Kidney epithelial cell (primary cell): ENCODE measurements at places on chromosomes 11 and 22.

DNA sequence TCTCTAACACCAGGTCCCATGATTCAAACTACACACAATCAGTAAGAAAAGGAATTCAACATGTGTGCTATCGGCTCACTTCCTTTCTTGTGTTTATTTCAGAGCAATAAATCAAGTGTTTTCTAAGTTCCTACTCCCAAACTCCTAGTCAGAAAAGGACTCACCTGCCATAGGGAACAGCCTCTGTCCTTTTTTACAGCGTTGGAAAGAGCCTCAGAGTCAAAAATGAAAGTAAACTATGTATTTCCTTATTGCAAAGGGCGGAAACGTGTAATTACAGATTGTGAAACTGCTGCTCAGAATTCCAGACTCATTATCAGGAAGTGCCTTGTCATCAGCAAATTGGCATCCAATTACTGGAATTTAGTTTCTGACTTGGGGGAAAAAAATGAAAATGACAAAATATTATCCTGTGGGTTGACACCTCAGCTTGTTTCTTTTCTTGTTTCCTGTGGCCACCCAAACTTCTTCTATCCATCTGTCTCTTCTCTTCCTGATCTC, at the start of gene CASP4:
TSS of gene CASP4 (minus strand) at position 220 of the 501 bp plus-strand sequence. CDS start at position 171, 49 bp downstream.
- DNase-seq, result no peak

GRCh38 chr11:106691807-106692365, 326.4 kb downstream of the GUCY1A2 start:
- DNase-seq, result no peak

- no peak for DNase-seq
Measured at GRCh38 chr22:38214302-38215056, 12.7 kb downstream of the MAFF start.

- no peak for DNase-seq
Measured at GRCh38 chr11:12269446-12270214, 107.7 kb upstream of the PARVA start.

DNA sequence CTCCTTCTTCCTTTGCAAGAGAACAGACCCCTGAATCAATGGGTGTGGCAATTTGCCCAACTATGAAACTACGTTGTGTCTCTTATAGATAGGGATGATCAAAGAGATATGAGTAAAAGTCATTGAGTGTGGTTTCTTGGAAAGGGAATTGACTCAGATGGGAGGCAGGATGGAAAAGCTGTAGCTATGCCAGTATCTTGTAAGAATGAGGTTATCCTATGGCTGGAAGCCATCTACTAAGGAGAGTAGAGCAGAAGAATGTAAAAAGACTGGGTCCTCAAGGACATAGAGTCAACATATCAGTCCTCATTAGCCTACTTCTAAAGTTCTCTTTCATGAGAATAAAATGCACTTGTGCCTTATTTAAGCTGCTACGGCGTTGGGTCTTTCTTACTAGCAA, 78.9 kb upstream of the POU2AF2 start:
- DNase-seq, result no peak

DNA sequence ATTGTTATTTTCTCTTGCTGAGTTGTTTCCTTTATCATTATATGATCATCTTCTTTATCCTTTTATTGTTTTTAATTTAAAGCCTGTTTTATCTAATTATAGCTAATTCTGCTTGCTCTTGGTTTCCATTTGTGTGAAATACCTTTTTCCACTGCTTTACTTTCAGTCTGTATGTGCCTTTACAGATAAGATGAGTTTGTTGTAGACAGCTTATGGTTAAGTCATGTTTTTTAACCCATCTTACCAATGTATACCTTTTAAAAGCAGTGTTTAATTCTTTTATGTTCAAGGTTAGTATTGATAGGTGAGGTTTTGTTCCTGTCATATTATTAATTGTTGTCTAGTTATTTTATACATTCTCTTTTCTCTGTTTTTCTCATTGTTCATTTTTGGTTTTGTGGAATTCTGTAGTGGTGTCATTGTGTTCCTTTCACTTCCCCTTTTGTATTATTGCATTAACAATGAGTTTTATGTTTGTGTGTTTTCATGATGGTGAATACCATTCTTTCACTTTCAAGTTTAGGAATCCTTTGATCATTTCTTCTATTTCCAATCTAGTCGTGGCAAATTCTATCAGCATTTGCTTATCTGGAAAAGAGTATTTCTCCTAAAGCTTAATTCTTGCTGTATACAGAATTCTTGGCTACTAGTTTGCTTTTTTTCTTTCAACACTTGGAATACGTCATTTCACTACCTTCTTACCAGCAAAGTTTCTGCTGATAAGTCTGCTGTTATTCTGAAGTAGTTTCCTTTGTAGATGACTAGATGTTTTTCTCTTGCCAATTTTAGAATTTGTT, 21.8 kb downstream of the OR5AN1 start:
- no peak for DNase-seq

- no peak for DNase-seq
Measured at GRCh38 chr22:42294034-42294985, 23.9 kb upstream of the TCF20 start.
